AG20443 (cell line): ENCODE measurements at places on chromosomes 11 and 22.

DNA sequence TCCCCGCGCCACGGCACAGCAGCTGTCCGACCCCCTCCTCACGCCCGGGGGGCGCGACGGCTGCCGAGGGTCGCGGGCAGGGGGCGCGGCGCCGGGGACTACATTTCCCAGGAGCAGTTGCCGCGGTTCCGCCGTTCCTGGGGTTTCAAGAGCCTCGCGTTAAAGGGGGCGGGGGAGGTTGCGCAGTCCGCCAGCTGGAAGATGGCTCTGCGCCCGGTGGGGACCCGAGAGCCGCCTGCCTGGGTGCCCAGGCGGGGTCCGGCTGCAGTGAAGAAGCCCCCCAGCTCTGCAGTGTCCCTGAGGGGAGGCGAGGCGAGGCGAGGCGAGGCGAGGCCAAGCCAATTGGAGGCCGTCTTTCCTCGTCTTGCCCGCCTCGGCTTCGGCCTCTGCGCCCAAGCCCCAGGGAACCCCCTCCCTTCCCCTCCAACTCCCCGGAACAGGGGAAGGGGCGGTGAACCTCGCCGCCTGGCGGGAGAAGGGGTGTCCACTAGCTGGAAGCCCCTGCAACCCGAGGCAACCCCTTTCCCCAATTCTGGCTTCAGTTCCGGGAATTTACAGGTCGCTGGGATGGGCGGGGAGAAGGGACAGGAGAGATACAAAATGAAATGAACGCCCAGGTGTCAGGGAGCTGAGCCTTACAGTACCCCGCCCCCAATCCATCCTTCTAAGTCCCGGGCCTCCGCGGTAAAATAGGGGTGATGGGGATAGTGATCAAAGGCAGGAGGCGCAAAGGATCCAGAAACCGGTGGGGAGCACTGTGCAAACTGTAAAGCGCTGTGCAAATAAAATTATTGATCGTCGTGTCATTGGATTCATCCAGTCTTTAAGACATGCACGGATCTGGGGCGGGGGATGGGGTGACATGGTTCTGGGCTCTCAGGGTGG is 5.2 kb upstream of the GCAT start:
- peak; percentile 71 for DNase-seq

GRCh38 chr11:9752091-9752490 is 88.2 kb downstream of the SWAP70 start:
- DNase-seq, result peak; percentile 16

- no peak for DNase-seq
These were observed 57.8 kb upstream of the FIBIN start for GRCh38 chr11:26936109-26936508.

GRCh38 chr22:50281957-50282356 is 11.8 kb upstream of the MAPK11 start:
- DNase-seq, result no peak
